ENCODE measurements at places on chromosomes 11 and 22.

- DNase-seq, result no peak
These were observed 25.9 kb upstream of the SCARF2 start for GRCh38 chr22:20463324-20464095.

DNA sequence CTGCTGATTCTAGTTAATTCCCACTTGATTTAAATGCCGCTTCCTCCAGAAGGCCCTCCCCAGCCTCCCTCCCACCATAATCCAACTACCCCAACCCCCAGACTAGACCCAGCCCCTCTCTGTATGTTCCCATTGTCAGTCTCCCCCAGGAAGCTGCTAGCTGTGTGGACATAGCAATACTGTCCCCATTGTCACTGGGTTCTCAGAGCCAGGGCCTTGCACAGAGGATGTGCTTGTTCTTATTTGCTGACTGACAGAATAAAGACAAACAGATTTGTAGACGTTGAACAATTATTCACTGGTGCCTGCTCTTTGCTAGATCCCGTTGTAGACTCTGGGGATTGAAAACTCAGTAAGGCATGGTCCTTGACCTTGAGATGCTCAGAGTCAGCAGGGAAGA lies 45.7 kb upstream of the NAV2 start:
- DNase-seq, result no peak

DNA sequence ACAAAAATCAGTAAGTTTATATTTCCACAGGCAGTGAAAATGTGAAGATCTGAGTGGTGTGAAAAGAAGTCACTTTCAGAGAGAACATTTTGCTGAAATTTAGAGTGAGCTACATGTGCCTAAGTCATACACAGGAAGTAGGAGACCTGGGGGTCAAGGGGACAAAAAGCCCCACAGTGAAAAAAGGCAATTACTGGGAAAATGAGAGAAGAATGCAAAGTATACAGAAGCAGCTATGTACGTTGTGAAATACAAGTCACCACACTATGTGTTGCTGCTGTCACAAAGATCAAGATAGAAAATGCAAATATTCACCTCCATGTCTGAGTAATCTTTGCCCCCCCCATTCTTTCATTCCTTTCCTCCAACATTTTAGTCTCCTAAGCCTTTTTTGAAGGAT lies 21.6 kb upstream of the SESN3 start:
- DNase-seq, result no peak

GRCh38 chr11:109849946-109850345 lies 243.2 kb upstream of the ZC3H12C start:
- no peak for DNase-seq

- DNase-seq, result no peak
These were observed 18.6 kb upstream of the SCGB1A1 start for GRCh38 chr11:62400281-62400680.

- DNase-seq, result no peak
These were observed 66.8 kb upstream of the GRK3 start for GRCh38 chr22:25497716-25498115.

DNA sequence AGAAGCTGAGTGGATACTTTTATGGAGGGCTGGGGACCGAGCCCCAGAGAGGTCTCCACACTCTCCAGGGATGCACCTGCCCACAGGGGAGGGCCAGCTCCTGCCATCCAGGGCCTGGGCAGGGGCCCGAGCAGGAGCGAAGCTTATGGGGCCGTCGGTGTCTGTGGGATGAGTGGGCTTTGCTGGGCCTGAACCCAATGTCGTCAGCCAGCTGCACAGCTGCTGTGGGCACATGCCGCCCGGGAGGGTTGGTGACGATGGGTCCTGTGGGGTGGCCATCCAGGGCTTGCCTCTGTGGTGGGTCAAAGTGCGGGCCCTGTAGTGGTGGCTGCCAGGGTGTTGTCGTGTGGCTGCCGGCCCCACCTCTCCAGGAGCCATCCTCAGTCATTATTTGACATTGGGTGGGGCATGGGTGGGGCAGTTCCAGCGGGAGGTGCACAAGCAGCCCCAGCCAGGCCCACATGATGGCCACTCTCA lies 447.1 kb downstream of the TBC1D22A start:
- no peak for DNase-seq

DNA sequence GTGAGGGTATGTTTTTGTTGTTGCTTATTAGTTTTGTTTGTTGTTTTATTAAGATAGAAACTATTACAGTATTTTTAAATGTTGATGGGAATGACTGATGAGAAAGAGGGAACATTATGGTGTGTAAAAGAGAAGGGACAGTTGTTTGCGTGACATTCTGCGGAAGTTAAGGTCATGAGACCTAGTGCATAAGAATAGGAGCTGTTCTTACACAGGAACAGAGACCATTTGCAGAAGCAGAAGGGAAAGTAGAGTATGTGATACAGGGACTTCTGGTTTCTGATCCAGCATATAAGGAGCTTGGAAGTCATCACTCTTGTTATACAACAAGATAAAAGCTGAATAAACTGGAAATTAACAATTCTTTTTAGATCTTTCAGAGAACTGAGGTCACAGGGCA lies 299.2 kb upstream of the API5 start:
- no peak for DNase-seq

GRCh38 chr22:44147821-44148574 lies 32.7 kb upstream of the PARVG start:
- DNase-seq, result no peak

DNA sequence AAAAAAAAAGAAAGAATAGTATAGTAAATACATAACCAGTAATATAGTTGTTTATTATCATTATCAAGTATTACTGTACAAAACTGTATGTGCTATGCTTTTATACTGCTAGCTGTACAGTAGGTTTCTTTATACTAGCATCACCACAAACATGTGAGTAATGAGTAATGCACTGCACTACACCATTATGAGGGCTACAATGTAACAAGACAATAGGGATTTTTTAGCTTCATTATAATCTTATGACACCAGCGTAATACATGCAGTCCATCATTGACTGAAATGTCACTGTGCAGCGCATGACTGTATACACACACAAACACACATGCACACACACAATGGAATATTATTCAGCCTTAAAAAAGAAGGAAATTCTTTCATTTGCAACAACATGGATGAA lies 111.5 kb upstream of the ZBED5 start:
- no peak for DNase-seq

DNA sequence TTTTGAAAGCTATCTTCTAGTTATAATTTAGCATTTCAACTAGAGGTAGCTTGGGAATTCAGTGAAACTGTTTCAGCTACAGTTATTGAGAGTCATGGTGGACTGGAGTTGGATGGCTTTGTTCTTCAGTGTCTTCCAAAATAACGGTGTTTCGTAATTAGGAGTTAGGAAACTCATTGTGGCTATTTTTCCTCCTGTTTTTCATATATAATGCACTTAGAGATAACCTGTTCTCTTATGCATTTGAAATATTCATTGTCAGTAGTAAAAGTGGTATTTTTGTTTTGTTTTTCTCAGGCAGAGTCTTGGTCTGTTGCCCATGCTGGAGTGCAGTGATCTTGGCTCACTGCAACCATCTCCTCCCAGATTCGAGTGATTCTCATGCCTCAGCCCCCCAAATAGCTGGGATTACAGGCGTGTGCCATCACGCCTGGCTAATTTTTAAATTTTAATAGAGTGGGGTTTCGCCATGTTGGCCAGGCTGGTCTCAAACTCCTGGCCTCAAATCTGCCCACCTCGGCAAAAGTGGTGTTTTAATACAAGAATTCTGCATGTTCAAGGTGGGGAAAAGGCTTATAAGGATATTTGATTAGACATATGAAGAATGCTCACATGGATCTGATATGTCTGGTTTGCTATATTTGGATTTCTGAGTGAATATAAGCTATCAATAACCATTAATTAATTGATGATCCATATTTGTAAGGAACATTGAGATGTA lies 12.7 kb downstream of the PDHX start:
- no peak for DNase-seq

- DNase-seq, result no peak
These were observed 36.2 kb downstream of the IGHMBP2 start for GRCh38 chr11:68939583-68940555.

DNA sequence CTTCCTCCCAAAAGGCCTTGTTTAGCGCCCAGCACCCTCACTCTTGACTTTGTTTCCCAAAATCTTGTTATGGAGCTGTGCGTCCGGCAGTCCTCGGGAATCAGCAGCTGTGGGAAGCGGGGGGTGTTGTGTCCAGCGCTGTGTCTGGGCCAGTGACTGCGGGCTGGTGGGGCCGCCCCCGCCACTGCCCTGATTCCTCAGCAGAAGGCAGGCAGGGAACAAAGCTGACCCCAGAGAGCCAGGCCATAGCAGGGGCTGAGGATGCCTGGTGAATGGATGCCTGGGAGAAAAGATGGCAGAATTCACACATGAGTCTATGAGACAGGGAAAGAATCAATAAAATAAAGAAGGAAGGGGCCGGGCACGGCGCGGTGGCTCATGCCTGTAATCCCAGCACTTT lies 2.5 kb downstream of the APOBEC3C start:
- DNase-seq, result no peak

DNA sequence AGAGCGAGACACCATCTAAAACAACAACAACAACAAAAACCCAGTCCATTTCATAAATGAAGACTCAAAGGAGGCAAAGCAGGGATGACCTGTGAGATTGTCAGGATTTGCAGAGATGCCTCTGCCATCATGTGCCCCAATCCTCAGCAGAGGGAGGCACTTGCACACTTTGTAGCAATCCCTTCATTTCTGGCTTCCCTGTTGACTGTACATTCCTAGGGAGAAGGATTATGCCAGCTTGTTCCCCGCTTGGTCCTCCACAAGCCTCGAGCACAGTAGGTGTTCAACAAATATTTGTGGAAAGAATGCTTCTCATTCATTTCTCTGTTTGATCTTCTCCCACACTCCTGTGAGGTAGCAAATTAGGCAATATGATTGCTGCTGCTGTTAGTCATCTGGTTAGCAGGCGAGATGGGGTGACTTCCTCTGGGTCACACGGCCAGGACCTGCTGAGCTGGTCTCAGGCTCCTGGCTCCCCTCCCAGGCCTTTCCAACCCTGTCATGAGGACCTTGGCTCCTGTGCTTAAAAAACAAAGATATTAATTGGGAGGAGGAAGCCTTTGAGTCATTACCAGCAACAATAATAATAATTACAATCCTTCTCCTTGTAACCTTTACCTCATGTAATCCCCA lies 34.1 kb downstream of the LIF start:
- DNase-seq, result no peak

DNA sequence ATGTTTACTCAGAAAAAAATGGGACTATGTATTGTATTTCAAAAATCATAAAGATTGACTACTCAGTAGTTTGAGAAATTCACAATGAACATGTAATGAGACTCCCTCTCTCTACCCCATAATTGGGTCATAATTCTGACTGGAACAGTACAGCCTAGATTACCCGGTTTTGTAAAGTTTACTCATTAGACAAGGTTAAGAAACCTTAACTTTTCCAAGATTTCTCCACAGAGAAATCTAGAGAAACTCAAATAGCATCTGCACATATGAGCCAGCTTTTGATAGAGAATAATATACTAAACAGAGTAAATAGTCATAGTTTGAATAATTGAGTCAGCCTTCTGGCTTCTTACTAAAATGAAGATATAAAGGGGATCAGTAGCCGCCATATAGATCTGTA lies 331.1 kb upstream of the MPPED2 start:
- DNase-seq, result no peak

DNA sequence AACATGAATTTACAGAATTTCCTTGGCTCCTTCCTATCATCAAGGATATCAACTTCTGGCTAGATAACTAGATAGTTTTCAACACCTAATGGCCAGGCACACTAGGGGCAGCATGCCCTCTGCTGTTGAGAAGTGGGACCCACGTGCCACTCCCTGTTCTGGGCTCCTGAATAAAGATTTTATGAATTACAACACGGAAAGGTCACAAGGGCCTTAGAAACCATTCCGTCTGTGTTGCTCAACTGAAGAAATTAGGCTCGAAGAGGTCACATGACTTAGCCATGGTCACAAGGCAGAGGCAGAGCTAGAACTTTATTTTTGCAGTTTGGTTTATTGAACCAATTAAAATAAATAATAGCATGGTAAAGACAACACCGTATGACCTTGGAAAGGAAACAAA lies 36.0 kb downstream of the PRCP start:
- no peak for DNase-seq

DNA sequence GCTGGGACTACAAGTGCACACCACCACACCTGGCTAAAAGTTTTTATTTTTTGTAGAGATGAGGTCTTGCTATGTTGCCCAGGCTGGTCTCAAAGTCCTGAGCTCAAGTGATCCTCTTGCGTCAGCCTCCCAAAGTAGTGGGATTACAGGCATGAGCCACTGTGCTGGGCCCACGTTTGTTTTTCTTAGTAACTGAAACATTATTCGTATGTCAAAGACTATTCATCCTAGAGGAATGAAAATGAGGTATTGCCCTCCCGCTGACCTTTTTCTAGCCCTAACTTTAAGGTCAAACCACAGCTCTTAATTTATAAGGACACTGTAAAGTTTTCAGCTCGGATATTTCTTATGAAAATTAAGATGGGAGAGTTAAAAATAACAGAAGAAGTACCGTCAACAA lies 33.2 kb upstream of the PAX6 start:
- DNase-seq, result no peak
